HepG2 (cell line): ENCODE measurements at places on chromosomes 3 and 15. TPM values are rescaled to one million over a fixed set of nuclear protein-coding genes. Genes with fewer than 3 reads are reported as not detected.

DNA sequence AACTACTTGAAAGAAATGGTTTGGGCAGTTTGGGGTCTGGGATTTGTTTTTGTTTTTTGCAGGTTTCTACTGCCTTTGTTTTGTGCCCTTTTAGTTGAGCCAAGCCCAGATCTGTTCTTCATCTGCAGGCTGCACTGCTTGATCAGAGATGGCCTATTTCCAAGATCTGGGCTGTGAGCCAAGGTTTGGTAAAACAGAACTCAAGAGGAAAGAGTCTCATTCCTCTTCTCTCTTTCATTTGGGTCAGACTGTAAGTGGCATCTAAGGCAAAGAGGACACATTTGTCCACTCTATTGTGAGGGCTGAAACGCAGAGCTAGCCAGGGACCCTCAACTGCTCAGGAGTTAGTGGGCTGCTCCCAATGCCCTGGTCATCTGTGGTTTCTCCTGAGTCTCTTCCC is 104.4 kb upstream of the UBE3A start:
- H3K4me1 ChIP-seq: no peaks in the 10 kb centered on the region
- no peak overlapping the region for H3K27ac ChIP-seq
- H3K27me3 ChIP-seq: no peaks in the 10 kb centered on the region
- H3K36me3 ChIP-seq: no peaks in the 10 kb centered on the region
- no peak overlapping the region for H3K4me3 ChIP-seq
- no peak for DNase-seq

- no peaks in the 10 kb centered on the region for H3K27me3 ChIP-seq
- no peak overlapping the region for H3K4me3 ChIP-seq
- no peak overlapping the region for H3K27ac ChIP-seq
- H3K4me1 ChIP-seq: no peaks in the 10 kb centered on the region
These were observed 51.4 kb downstream of the PLAAT1 start for GRCh38 chr3:193292386-193292785.

DNA sequence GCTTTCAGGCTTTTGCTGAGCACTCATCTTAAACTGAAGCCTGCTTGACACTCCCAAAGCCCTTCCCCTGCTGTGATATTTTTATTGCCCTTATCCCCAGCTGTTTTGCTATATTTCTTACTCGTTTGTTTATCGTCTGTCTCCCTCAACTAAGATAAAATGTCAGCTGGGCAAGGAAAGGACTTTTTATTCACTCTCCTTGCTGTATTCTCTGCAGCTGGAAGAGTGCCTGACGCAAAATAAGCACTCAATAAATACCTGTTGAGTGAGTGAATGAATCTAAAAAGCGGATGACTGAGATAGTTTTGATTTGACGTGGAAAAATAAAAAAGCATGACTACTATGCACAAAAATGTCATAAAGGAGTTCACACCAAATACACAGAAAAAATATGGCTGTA is 84.8 kb upstream of the POMGNT2 start:
- H3K36me3 ChIP-seq: no peaks in the 10 kb centered on the region
- H3K27ac ChIP-seq: no peak overlapping the region
- DNase-seq: no peak
- H3K4me3 ChIP-seq: no peak overlapping the region
- H3K4me1 ChIP-seq: peaks cover 44% of the 10 kb centered on the region
- H3K27me3 ChIP-seq: 0 out of 3 replicates have a peak, but pooled peaks cover 3% of the 10 kb centered on the region

DNA sequence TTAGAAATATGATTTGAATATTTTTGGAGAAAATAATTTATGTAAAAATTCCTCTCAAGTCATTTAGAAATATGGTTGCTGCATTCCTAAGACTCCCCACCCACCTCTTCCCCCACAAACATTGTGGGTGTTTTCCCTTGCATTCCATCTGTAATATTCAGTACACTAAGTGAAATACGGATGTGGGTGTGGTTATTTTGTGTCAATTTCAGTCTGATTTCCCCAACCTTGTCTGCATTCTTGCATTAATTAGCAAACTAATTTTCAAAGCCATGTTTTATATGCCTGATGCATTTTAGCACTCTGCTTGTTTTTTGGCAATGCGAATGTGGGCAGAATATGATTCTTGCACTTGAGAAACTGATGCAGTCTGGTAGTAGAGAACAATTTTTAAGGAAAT is 408.3 kb upstream of the RGMA start:
- DNase-seq: no peak
- H3K36me3 ChIP-seq: no peaks in the 10 kb centered on the region
- H3K27ac ChIP-seq: no peak overlapping the region
- no peaks in the 10 kb centered on the region for H3K4me1 ChIP-seq
- no peak overlapping the region for H3K4me3 ChIP-seq
- H3K27me3 ChIP-seq: no peaks in the 10 kb centered on the region

GRCh38 chr3:134366928-134367811 is 7.1 kb downstream of the AMOTL2 start:
- no peaks in the 10 kb centered on the region for H3K27me3 ChIP-seq
- peaks cover 55% of the 10 kb centered on the region for H3K4me1 ChIP-seq
- DNase-seq: peak; percentile 32

The SLC28A2 gene
- total RNA-seq: 0.08 and 0.11 TPM in 2 replicates

The PCOLCE2 gene
- 1.1 and 2.0 TPM in 2 replicates for total RNA-seq

The PLD1 gene
- 27.1 and 33.6 TPM in 2 replicates for total RNA-seq
